ENCODE measurements at places on chromosomes 2 and 18. TPM values are rescaled to one million over a fixed set of nuclear protein-coding genes. Genes with fewer than 3 reads are reported as not detected.
A peak's percentile ranks its signal among the peaks of the same experiment; 100 is the strongest.

TMSB10 gene
- 530 TPM for total RNA-seq

DNA sequence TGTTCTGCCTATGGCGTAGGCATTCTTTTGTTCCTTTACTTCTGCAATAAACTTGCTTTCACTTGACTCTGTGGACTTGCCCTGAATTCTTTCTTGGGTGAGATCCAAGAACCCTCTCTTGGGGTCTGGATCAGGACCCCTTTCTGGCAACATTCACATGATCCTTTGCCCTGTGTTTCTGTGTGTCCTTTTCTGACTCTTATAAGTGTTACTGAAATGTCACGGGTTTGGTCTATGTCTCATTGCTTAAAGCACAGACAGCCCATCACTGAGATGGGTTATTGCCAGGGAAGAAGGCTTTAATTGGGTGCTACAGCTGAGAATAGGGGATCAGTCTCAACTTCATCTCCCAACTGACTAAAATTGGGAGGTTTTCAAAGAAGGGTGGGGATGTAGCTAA, 110.9 kb upstream of the XPO1 start:
- no peak for DNase-seq
- H3K36me3 ChIP-seq, result no peaks in the 10 kb centered on the region
- no peak overlapping the region for H3K4me3 ChIP-seq
- H3K27me3 ChIP-seq, result no peaks in the 10 kb centered on the region
- H3K27ac ChIP-seq, result no peak overlapping the region

- DNase-seq, result no peak
- H3K27me3 ChIP-seq, result peaks cover 14% of the 10 kb centered on the region
- no peaks in the 10 kb centered on the region for H3K36me3 ChIP-seq
- H3K4me3 ChIP-seq, result no peak overlapping the region
- peak overlapping the region; percentile 68 for H3K27ac ChIP-seq
Observed at GRCh38 chr2:437756-438393, 150.0 kb upstream of the ALKAL2 start.

DUSP19 gene
- total RNA-seq, result 14.1 TPM

GRCh38 chr2:229780856-229781773, 66.8 kb upstream of the DNER start:
- no peak overlapping the region for H3K4me3 ChIP-seq
- no peak overlapping the region for H3K27ac ChIP-seq
- H3K27me3 ChIP-seq, result no peaks in the 10 kb centered on the region
- no peaks in the 10 kb centered on the region for H3K36me3 ChIP-seq

ITGA6 gene
- 36.0 TPM for total RNA-seq

DNA sequence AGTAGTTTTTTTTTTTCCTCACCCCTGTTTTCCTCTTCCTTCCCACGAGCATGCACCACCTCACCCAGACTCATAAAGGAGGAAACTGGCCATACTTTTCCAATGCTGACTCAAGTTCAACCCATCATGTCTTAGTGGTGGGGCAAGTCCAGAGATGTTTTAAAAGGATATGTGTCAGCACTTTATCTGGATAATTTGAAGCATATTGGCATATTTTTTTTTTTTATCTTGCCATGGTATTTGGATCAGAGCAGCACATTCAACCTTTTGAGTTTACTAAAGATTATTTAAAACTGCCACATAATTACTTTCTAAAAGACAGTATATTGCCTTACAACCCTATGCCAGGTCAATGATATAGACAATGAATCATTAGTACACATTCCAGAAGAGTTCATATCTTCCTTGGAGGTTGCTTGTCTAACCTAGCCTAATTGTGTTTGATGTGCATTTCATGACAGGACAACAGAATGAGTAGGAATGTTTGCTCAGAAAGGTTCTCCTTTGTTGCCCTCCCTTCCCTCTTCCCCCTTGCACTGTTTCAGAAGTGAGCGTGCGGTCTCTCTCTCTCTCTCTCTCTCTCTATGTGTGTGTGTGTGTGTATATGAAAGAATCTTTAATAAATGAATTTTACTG, 950.7 kb upstream of the FAM98A start:
- DNase-seq, result no peak
- H3K36me3 ChIP-seq, result no peaks in the 10 kb centered on the region
- H3K4me1 ChIP-seq, result no peaks in the 10 kb centered on the region
- H3K27ac ChIP-seq, result no peak overlapping the region
- H3K4me3 ChIP-seq, result no peak overlapping the region
- H3K27me3 ChIP-seq, result no peaks in the 10 kb centered on the region

DNA sequence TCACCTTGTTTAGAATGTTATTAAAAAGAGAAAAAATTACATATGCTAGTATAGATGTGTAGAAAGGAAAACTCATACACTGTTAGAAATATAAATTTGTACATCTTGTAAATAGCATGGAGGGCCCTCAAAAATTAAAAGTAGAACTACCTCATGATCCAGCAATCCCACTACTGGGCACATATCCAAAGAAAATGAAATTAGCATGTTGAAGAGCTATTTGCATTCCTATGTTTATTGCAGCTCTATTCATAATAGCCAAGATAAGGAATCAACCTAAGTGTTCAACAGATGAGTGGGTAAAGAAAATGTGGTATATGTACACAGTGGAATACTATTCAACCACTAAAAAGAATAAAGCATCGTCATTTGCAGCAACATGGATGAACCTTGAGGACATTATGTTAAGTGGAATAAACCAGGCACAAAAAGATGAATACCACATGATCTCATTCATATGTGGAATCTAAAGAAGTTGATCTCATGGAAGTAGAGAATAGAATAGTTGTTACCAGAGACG, 251.5 kb upstream of the THUMPD2 start:
- H3K27me3 ChIP-seq, result no peaks in the 10 kb centered on the region
- DNase-seq, result no peak
- H3K4me1 ChIP-seq, result no peaks in the 10 kb centered on the region
- no peak overlapping the region for H3K27ac ChIP-seq
- no peaks in the 10 kb centered on the region for H3K36me3 ChIP-seq

DNA sequence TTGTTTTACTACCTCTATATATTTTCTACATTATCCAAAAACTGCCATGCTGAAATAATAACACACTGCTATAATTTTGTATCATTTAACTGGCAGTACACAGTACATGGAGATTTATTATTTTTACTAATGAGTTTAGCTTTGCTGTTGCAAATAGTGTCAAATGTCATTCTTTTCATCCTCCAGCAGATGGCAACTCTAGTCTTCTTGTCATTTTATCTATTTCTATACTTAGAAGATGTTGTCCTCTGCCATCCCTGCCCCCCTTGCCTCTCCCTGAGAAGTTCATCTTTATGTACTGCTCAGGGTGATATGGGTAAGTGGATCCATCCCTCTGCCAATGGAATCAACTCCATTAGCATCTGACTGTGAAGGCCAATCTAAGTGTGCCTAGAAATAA, 21.7 kb upstream of the LRRTM1 start:
- H3K4me1 ChIP-seq, result peaks cover 9% of the 10 kb centered on the region
- H3K27me3 ChIP-seq, result peaks cover 23% of the 10 kb centered on the region
- no peaks in the 10 kb centered on the region for H3K36me3 ChIP-seq
- DNase-seq, result no peak

- DNase-seq, result no peak
- H3K4me3 ChIP-seq, result no peak overlapping the region
- H3K36me3 ChIP-seq, result peaks cover 44% of the 10 kb centered on the region
- no peak overlapping the region for H3K27ac ChIP-seq
- H3K27me3 ChIP-seq, result no peaks in the 10 kb centered on the region
Observed at GRCh38 chr18:75285876-75286275, 75.3 kb downstream of the TSHZ1 start.

DNA sequence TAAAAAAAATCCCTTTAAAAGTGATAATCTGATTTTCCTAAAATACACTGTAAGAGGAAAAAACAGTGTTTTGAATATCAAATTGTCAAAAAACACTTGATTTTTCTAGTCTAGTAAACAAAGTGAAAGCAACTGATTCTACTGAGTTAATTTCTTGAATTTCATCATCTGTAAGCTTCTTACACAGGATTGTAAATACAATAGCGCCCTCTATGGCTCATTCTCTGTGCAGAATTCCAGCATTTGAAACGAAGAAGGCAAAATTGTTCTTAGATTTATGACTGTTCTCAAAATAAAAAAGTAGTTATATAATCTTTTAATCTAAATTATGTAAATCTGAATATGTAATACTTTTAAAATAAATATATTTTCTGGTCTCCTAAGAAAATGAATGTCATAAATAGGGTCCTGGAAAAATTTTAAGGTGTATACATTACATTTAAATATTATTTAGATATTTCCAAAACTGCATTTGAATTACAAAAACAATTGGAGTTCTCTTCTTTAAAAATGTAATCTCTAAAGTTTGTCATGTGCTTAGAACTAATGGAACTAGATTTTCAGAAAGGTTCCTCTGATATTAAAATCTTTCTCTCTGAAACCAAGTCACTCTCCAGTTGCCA, 176.9 kb upstream of the MC4R start:
- no peaks in the 10 kb centered on the region for H3K27me3 ChIP-seq
- H3K4me3 ChIP-seq, result no peak overlapping the region
- no peak overlapping the region for H3K27ac ChIP-seq
- no peaks in the 10 kb centered on the region for H3K36me3 ChIP-seq
- DNase-seq, result peak; percentile 21

DNA sequence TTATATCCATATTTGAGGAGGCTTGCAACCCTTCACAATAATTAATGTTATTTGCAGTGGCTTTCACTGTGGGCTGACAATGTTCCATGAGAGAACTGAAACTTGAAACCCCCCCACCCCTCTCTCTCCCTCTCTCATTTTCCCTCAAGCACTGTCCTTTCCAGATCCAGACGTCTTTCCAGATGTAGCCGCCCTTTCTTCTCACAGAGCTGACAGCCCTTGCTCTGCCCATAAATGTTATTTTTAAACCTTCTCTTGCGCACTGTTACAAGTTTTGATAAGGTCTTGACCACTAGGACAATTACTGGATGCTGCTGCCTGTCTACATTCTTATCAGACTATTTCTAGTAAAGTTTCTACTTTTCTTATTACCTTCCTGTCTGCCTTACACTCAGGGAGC, 91.4 kb upstream of the LINC00305 start:
- no peak overlapping the region for H3K4me3 ChIP-seq
- no peak overlapping the region for H3K27ac ChIP-seq
- DNase-seq, result no peak
- no peaks in the 10 kb centered on the region for H3K36me3 ChIP-seq
- no peaks in the 10 kb centered on the region for H3K27me3 ChIP-seq
- no peaks in the 10 kb centered on the region for H3K4me1 ChIP-seq

- no peaks in the 10 kb centered on the region for H3K27me3 ChIP-seq
- no peak for DNase-seq
- H3K27ac ChIP-seq, result no peak overlapping the region
- no peak overlapping the region for H3K4me3 ChIP-seq
Observed at GRCh38 chr2:215983581-215984351, 29.6 kb downstream of the MREG start.

TMEM178A gene
- total RNA-seq, result 2.7 TPM

FHL2 gene
- total RNA-seq, result 2,069 TPM

HOXD13 gene
- not detected for total RNA-seq

GRCh38 chr2:138777996-138778395, 2.2 kb downstream of the NXPH2 start:
- H3K4me3 ChIP-seq, result no peak overlapping the region
- H3K27me3 ChIP-seq, result peaks cover 50% of the 10 kb centered on the region
- no peaks in the 10 kb centered on the region for H3K36me3 ChIP-seq
- H3K27ac ChIP-seq, result no peak overlapping the region

DNA sequence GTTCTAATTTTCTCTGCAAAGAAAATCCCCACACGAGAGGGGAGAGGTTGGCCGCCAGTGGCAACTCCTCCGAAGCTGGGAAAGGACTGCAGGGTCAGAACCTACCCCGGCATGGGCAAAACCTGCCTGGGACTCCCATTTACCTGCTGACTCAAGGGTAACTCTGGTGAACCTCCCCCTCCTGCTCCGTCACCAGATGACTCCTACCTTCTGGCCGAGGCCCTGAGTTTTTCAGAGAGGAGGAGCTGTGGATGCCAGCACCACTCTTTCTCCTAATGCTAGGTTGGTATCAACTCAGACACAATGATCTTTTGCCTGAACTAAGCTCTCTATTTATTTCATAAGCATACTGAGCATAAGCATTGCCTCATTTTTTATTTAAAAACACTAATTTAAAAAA, 96.6 kb downstream of the ALPK2 start:
- DNase-seq, result no peak
- peak overlapping the region; percentile 44 for H3K27ac ChIP-seq
- peaks cover 4% of the 10 kb centered on the region for H3K36me3 ChIP-seq
- peaks cover 3% of the 10 kb centered on the region for H3K4me1 ChIP-seq

DNA sequence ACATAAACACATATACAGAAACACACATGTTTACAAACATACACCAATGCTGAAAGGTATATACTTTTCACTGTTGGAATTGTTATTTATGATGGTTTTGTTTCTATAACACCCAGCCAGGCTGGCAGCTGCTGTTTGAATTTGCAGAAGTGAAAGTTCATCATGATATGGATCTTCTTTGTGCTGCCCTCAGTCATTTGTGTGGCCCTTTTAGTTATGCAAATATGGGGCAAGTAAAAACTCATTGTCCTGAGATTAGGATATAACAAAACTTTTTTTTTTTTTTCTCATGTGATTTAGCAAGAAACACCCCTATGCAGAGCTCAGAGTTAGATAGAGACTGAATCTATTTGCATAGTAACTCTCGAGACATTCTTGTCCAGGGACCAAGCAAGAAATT, 714.1 kb downstream of the KCNJ3 start:
- no peak overlapping the region for H3K4me3 ChIP-seq
- H3K4me1 ChIP-seq, result no peaks in the 10 kb centered on the region
- H3K27ac ChIP-seq, result no peak overlapping the region
- no peaks in the 10 kb centered on the region for H3K36me3 ChIP-seq
- H3K27me3 ChIP-seq, result no peaks in the 10 kb centered on the region

DNA sequence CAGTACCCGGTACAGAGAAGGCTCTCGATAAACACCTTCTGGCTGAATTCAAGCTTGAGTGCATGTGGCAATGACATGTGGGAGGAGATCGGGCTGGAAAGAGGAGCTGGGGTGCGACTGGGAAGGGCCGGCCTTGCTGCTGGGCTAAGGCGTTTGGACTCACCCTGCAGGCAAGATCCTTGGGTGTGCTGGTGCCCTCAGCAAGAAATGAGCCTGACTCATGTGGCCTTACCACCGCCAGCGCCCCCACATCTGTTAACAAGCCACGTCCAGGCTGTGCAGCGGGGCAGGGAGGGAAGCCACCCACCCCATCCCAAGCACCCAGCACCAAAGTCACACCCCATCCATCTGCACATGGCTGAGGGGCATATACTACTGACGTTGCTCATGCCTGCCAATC, 1.3 kb downstream of the HS1BP3 start:
- H3K4me3 ChIP-seq, result peak overlapping the region; percentile 91
- peaks cover 35% of the 10 kb centered on the region for H3K4me1 ChIP-seq
- H3K27me3 ChIP-seq, result no peaks in the 10 kb centered on the region
- H3K36me3 ChIP-seq, result peaks cover 10% of the 10 kb centered on the region
- DNase-seq, result no peak
- no peak overlapping the region for H3K27ac ChIP-seq

PLB1 gene
- total RNA-seq, result 1.9 TPM

TUBB8B gene
- not detected for total RNA-seq

CNPPD1 gene
- 63.9 TPM for total RNA-seq

Measured in heart right ventricle (tissue), 16 donors.